Activated CD8-positive, alpha-beta T cell treated with anti-CD3 and anti-CD28 coated beads, Interleukin-2, amount 10 ng/mL, durations not matched to agents 7 days and 5 days (primary cell): ENCODE measurements at places on chromosomes 7 and 10. TPM values are rescaled to one million over a fixed set of nuclear protein-coding genes. Genes with fewer than 3 reads are reported as not detected.

The SLC13A1 gene
- not detected for total RNA-seq

GRCh38 chr7:27344471-27344870, 101.9 kb downstream of the EVX1 start:
- H3K27ac ChIP-seq, result no peak overlapping the region
- no peaks in the 10 kb centered on the region for H3K4me1 ChIP-seq
- H3K27me3 ChIP-seq, result peaks cover 3% of the 10 kb centered on the region
- H3K36me3 ChIP-seq, result no peaks in the 10 kb centered on the region
- no peak for DNase-seq

The TDRD1 gene
- total RNA-seq, result not detected

The AGAP9 gene
- total RNA-seq, result 2.8 TPM

DNA sequence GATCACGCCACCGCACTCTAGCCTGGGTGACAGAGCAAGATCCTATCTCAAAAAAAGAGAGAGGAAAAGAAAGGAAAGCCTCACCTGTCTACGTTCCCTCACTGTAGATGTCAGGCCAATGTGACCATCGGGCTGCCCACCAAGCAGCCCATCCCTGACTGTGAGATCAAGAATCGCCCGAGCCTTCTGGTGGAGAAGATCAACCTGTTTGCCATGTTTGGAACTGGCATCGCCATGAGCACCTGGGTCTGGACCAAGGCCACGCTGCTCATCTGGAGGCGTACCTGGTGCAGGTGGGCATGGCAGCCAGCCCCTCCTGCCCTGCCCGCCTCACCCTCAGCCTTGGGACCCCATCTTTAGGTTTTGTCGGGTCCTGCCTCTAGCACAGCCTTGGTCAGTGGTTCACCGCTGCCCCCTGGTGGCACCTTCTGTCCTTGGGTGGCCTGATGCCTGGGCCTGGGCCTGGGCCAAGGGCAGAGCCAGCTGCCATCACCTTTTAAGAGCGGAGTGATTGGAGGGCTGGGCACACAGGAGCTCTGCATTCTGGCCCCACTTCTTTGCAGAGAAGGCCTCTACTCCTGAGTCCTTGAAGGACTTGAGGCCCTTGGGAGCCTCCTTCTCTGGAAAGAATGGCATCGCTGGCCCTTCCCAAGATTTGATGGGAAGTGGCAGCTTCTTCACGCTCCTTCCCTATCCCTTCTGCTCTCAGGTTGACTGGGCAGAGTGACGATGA, 14.4 kb upstream of the AHCYL2 start:
- peak; percentile 78 for DNase-seq
- H3K4me1 ChIP-seq, result no peaks in the 10 kb centered on the region
- no peaks in the 10 kb centered on the region for H3K36me3 ChIP-seq
- no peak overlapping the region for H3K4me3 ChIP-seq
- no peak overlapping the region for H3K27ac ChIP-seq

- peaks cover 2% of the 10 kb centered on the region for H3K36me3 ChIP-seq
- H3K4me3 ChIP-seq, result no peak overlapping the region
- H3K27ac ChIP-seq, result no peak overlapping the region
- no peak for DNase-seq
- H3K27me3 ChIP-seq, result peaks cover 32% of the 10 kb centered on the region
Measured at GRCh38 chr10:110141871-110142635, 65.4 kb upstream of the MXI1 start.

The CPN1 gene
- total RNA-seq, result not detected

DNA sequence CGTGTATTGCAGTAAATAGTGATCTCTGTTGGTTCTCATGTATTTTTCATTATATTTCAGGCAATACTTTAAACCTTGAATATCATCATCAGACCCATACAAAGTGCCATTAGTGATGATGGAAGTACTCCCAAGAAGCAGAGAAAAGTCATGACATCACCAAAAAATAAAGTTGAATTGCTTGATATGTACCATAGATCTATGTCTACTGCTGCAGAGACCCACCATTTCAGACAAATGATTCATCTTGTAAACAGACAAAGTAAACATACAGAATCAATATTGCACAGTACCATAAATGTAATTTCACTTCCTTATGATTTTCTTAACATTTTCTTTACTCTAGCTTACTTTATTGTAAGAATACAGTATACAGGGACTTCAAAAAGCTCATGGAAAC, 347.8 kb downstream of the IPMK start:
- H3K4me3 ChIP-seq, result no peak overlapping the region
- no peaks in the 10 kb centered on the region for H3K4me1 ChIP-seq
- no peaks in the 10 kb centered on the region for H3K27me3 ChIP-seq

The CALCR gene
- not detected for total RNA-seq

DNA sequence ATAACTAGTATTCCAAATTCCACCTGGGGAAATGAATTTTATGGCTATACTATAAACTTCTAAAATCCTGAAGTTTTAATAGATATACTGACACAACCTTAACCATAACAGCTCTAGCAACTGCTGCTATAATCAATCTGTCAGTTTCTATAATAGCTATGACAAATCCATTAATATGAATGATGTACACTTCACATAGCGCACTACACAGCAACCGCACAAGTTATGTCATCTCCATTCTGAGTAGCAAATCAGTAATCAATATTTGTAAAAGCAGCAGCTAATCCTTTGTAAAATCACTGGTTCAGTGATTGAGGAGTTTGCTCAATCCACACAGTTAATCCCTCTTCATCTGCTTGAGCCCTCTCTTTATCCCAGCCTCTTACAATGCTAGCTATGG, 105.3 kb downstream of the SKAP2 start:
- no peaks in the 10 kb centered on the region for H3K36me3 ChIP-seq
- no peak overlapping the region for H3K4me3 ChIP-seq
- H3K27me3 ChIP-seq, result peaks cover 3% of the 10 kb centered on the region
- no peak overlapping the region for H3K27ac ChIP-seq

- peak overlapping the region; percentile 40 for H3K4me3 ChIP-seq
- peaks cover 38% of the 10 kb centered on the region for H3K4me1 ChIP-seq
- no peak for DNase-seq
Measured at GRCh38 chr7:38245409-38245977, 27.9 kb downstream of the TARP start.

The CCDC172 gene
- total RNA-seq, result not detected

DNA sequence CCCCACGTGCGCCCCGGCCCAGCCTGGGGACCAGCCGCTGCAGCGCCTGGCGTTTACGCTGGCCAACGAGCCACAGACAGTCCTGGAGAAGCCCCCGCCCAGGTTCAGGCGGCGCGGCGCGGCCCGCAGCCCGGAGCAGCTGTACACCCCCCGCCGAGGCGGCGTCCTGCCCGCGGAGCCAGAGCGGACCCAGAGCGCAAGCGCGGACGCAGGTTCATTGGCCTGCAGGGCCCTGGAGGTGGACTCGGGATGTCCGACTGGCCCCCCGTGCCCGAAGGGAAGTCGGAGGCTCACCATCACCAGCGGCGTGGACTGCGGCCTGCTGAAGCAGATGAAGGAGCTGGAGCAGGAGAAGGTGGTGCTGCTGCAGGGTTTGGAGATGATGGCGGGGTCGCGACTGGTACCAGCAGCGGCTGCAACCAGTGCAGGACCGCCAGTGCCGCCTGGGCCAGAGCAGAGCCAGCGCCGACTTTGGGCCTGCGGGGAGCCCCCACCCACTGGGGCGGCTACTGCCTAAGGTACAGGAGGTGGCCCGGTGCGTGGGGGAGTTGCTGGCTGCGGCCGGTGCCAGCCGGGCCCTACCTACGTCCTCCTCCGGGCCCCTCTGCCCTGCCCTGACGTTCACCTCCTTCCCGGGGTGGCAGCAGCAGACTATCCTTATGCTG, 72.0 kb upstream of the KCTD7 start:
- H3K36me3 ChIP-seq, result peaks cover 22% of the 10 kb centered on the region
- H3K27me3 ChIP-seq, result no peaks in the 10 kb centered on the region
- H3K4me3 ChIP-seq, result no peak overlapping the region
- no peak for DNase-seq

DNA sequence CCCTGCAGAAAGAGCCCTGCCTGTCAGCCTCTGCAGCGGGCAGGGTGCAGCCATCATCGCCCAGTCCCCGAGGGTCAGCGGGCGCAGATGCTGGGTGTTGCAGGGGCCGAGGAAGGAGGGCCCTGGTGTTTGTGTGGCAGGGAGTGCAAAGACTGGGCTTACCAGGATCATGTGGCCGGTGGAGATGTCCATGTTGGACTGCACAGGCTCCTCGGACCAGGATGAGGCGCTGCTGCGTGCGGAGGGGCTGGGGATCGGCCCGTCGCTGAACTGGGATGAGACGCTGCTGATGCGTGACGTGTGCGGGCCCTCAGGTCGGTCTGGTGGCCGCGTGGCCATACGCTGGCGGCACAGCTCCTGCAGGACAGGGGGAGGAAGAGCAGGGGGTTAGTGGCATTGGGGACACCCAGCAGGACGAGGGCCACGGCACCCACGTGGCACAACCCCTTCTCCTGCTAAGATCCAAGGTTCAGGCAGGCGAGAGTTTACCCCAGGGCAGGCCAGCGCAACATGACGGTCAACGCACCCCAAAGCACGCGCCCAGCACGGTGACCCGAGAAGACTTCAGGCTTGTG, 319.5 kb downstream of the DNAJB6 start:
- no peaks in the 10 kb centered on the region for H3K27me3 ChIP-seq
- no peak overlapping the region for H3K4me3 ChIP-seq
- DNase-seq, result no peak
